ENCODE measurements at places on chromosomes 2 and 18.

- no peak for DNase-seq
Observed at GRCh38 chr2:64918220-64918886, 70.8 kb upstream of the SLC1A4 start.

DNA sequence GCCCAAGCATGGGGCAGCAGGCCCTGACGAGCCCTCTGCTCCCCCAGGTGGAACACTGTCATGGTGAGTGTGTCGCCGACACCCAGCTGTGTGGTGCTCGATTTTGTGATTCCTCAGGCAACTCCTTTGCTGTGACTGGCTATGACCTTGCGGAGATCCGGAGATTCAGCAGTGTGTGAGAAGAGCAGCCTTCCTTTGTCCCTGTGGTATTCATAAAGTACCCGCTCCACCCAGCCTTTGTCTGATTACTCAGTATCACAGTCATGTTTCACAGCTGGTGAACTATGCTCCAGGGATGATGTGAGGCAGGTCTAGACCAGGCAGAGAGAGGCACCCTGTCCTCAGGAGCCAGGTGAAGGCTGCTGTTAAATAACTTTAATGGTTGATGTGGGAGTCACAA lies 4.0 kb downstream of the WDR54 start:
- no peak for DNase-seq

DNA sequence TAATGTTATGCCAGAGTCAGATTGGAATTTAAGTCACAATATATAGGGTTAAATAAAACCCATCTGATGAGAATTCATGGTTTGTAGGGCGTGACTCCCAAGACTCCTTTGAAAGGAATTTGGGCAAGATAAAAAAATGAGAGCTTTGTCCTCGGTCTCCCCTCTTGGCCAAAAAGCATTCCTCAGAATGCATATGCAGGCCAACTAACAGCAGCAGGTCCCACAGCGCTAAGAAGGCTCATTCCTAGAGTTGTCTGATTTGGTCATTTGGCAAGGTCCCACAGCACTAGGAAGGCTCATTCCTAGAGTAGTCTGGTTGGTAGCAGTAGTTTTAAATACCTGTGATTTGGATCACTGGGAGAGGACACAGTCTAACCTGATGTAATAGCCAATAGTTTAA lies 106.3 kb upstream of the B3GNT2 start:
- DNase-seq, result no peak

- no peak for DNase-seq
Observed at GRCh38 chr2:35447215-35447614, 908.4 kb upstream of the CRIM1 start.

DNA sequence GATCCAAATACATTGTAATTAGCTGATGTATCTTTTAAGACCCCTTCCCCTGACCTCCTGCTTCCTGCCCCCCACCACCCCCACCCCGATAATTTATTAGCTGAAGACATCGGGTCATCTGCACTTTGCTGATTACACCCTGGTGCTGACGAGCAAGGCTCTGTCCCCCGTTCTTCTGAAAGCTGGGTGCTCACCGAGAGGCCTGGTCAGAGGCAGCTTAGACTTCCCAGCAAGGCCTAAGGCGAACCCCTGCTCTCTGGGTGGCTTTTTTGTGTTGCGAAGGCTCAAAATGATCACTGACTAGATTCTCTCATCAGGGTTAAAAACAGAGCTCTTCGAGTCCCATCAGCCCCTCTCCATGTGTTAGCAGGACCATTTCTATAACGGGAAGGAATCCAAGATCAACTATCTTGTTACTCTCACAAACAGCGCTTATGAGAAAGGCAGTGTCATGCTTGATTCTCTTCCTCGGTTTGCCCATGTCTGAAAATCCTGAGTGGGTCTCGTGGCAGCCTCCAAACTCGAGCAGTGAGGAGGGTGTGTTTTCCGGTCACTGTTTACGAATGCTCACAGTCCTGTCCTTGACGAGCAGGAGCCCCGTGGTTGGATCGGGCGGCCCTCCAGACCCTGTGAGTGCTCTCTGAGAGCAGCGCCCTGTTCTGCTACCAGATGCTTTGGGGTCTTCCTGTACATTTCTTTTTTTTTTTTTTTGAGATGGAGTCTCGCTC lies 201.6 kb downstream of the HDAC4 start:
- no peak for DNase-seq

GRCh38 chr2:239150125-239151011 lies 250.5 kb downstream of the HDAC4 start:
- no peak for DNase-seq

GRCh38 chr2:169776252-169776761 lies 22.4 kb upstream of the SSB start:
- no peak for DNase-seq

GRCh38 chr2:179843541-179843940 lies 17.9 kb downstream of the ZNF385B start:
- DNase-seq, result no peak

GRCh38 chr2:211495339-211495738 lies 938.9 kb downstream of the CPS1 start:
- peak; percentile 59 for DNase-seq

Data from NCI-H1694 (cell line).